ENCODE measurements at places on chromosomes 12 and 14. TPM values are rescaled to one million over a fixed set of nuclear protein-coding genes. Genes with fewer than 3 reads are reported as not detected.

Gene NKX2-8
- total RNA-seq, result 1.7 TPM

GRCh38 chr14:29444805-29445204, 482.8 kb downstream of the PRKD1 start:
- no peak for DNase-seq

- DNase-seq, result no peak
These were observed 72.0 kb upstream of the CCND2 start for GRCh38 chr12:4201333-4202100.

DNA sequence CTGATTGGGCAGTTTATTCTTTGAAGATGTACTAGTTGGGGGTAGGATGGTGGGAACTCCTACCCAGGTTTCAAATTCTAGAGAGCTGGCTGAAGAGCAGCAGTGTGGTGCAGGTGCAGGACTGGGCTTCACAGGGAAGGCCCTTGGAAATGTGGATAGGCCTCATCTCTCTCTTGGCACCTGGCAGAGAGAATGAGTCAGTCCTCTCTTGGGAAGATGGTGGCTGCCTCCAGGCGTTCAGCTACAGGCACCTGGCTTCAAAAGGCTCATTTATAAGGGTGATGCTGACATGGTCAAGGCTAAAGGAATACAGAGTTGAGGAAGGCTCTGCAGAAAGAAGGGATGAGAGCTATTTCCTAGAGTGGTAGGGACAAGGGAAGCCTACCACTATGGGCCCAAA, 179.7 kb upstream of the VASH1 start:
- DNase-seq, result no peak

GRCh38 chr14:50045039-50045711, 71.2 kb downstream of the VCPKMT start:
- peak; percentile 87 for DNase-seq

DNA sequence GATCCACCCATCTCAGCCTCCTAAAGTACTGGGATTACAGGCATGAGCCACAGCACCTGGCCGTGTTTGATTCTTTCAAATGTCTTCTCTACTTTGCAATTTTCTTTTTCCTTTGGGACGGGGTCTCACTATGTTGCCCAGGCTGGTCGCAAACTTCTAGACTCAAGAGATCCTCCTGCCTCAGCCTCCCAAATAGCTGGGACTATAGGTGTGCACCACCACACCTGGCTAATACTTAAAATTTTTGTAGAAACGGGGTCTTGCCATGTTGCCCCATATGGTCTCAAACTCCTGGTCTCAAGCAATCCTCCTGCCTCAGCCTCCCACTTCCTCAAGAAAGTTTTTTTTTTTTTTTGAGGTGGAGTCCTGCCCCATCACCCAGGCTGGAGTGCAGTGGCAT, 1.7 kb downstream of the GATC start:
- no peak for DNase-seq

Gene CCDC196
- not detected for total RNA-seq

- no peak for DNase-seq
These were observed 1120.8 kb upstream of the TMEM132C start for GRCh38 chr12:127145929-127146789.

DNA sequence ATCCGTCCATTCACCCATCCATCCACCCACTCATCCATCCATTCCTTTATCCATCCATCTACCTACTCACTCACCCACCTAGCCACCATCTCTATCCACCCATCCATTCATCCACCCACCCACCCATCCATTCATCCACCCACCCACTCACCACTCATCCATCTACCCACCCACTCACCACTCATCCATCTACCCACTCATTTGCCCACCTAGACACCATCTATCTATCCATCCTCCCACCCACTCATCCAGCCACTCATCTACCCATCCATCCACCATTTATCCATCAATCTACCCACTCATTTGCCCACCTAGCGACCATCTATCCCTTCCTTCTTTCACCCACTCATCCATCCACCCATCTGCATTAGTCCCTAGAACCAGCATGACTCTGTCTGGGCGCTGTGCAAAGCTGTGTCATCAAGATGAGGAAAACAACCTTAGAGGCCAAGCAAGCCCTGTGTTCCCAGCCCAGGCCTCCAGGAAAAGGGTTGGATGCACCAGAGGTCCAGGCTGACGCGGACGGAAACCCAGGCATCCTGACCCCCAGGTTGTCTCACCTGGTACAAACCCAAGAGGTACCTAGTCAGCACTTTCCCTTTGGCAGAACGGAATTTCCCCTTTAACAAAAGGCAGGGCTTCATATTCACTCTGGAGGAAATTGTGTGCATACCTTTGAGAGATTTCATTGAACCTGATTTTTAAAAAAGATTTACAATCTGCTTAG, 73.7 kb downstream of the NOC4L start:
- no peak for DNase-seq

DNA sequence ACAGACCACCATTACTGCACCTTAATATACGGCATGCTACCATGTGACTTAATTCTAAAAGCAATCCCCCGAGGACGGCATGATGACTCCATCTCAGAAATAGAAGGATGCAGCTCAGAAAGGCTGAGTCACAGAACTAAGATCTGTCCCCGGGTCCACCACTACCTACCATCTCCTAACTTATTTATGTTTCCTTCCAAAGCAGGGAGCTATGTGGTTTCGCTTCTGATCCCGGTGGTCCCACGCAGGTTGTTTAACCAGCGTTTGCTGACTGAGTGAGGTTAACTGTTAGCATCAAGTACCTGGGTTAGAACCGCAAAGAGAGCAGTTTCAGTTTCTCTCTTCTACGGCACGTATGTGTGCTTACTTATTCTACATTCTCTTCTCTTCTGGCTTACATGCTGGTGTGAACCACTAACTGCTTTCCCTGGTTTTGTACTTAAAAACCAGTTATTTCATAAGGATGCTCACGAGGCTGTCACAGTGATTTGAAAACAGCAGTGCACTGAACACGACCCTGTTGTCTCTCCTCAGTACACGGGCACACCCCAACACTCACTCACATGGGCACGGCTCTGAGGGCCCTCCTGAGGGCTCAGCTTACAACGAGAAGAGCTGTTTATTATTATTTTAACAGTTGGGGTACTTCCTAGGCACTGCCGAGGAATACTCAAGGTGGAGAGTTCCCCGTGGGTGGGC, 66.7 kb downstream of the CCDC88C start:
- no peak for DNase-seq

GRCh38 chr12:65822732-65823512, 1.4 kb upstream of the HMGA2 start:
- DNase-seq, result peak; percentile 51

DNA sequence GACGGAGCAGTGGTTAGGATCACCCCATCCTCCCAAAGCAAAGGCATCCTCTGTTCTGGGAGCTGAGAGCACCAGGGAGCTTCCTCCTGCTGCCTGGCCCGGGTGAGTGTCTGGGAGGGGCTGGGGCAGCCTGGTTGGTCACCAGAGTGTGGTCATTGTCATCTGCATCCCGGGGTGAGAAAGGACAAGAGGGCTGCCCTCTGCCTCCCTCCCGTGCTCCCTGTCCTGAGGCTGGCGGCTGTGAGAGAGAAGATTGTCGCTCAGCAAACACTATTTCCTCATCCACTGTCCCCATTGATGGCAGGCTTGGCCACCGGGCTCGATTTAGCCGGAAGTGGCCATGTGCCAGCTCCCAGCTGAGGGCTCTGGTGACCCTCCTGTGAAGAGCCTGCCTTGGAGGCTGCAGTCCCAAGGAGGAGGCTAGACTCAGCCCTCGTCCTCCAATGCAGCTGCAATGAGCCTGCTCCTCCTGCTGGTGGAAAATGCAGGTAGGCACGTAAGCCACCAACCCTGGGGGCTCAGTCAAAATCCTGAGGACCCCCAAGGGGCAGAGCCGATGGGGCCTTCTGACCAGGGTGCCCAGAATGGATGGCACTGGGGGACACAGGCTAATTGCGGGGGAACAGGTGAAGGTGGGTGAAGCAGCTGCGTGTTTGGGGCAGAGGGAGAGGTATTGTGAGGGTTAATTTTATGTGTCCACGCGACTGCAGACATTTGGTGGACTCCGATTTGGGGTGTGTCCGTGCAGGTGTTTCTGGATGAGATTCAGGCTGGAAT, 155.7 kb downstream of the KIF26A start:
- DNase-seq, result no peak

DNA sequence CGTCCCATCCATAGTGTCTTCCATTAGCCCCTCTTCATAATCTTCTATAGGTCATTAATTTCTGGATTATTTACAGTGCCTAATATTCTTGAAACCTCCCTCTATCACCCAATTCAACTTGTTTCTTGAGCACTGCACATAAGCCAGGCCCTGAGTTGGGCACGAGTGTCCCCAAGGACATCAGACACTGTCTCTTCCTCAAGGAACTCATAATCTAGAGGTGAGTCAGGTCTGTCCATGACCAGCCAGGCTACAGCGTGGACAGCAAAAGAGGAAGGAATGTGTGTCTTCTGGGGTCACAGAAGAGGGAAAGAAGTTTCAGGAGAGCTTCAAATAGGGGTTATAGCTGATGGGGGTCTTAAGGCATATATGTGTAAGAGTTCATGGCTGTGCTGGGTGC, 12.5 kb downstream of the SPTB start:
- no peak for DNase-seq

All from H4 (cell line).